Aorta (tissue), 5 donors: ENCODE measurements at places on chromosomes 2 and 18.
A peak's percentile ranks its signal among the peaks of the same experiment; 100 is the strongest.

GRCh38 chr18:3901811-3902210 is 451.8 kb downstream of the TGIF1 start:
- no peak for DNase-seq

- no peak for DNase-seq
These were observed 179.1 kb downstream of the RDH14 start for GRCh38 chr2:18381386-18381785.

DNA sequence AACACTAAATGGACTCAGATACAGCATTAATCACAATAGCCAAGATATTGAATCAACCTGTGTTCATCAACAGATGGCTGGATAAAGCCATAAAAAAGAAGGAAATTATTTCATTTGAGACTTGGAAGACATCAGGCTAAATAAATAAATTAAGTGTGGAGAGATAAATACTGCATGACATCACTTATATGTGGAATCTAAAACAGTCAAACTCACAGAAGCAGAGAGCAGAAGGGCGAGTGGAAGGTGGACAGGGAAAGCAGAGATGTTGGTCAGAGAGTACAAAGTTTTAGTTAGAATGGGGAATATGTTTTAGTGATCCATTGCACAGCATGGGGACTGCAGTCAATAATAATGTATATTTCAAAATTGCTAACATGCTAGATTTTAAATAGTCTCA is 207.2 kb downstream of the VAPA start:
- DNase-seq = no peak

GRCh38 chr2:96120091-96120720 is 3.8 kb upstream of the ADRA2B start:
- peak; percentile 17 for DNase-seq

- DNase-seq = no peak
These were observed 45.9 kb downstream of the RPIA start for GRCh38 chr2:88737385-88737784.

DNA sequence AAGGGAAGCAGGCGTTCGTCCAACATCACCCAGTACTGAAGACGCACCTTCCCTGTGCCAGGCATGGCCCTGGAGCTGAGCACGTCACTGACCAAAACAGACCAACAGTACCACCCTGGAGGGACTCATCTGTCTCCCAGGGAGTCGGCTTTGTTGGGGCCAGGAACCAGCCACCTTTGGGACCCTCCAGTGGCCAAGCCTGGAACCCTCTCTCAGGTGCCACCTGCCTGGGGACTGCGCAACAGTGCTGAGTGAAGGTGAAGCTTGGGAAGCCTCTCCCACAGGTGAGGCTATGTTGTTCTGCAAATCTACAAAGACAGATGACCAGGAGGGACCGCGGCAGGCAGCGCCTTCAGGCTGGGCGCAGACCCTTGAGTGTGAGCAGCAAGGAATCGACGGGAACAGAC is 91.4 kb upstream of the OTOS start:
- DNase-seq = peak; percentile 55

DNA sequence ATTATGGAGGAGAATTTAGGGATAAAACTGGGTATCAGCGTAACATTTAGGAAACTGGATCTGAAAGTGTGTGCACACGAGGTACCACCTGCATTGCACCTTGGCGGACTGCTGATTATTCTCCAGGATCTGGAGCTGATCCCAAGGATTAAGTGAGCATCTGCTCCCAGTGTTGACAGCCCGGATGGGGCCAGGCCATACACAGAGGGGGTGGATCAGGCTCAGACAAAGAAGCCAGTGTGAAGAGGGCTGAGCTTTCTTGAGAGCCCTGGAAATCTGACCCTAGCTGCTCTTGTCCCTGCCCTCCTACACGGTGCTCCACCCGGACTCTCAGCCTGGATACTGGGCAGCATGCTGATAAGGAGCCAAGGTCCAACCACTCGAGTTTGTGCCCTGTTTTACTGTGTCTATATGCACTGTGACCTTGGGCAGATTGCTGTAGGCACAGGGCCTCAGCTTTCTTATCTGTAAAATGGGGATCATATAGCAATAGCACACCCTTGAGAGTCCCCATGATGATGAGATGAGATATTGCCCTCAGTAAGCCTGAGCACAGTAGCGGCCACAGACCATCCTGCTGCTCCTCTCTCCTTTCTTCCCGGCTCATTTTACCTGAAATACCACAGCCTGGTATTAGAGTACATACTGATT is 396.8 kb upstream of the CELF4 start:
- no peak for DNase-seq

DNA sequence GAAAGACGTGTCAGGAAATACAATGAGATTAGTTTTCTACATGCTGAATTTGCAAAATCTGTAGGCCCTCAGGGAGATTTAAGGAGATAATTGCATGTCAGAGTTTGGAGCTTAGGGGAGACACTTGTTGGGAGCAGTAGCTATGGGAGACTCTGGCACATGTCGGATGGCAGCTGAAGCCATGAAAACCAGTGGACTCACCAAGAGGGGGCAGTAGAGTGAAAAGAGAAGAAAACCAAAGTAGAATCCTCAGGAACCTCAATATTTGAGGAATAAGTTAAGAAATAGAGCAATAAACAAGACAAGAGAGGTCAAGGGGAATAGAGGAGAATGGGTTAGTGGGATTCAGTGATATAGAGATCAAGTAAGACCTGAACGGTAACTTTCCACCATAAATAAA is 24.8 kb downstream of the RUFY4 start:
- no peak for DNase-seq

GRCh38 chr18:51630706-51631105 is 433.2 kb upstream of the MEX3C start:
- DNase-seq = no peak

- no peak for DNase-seq
These were observed 74.9 kb downstream of the RHOB start for GRCh38 chr2:20521682-20522189.

DNA sequence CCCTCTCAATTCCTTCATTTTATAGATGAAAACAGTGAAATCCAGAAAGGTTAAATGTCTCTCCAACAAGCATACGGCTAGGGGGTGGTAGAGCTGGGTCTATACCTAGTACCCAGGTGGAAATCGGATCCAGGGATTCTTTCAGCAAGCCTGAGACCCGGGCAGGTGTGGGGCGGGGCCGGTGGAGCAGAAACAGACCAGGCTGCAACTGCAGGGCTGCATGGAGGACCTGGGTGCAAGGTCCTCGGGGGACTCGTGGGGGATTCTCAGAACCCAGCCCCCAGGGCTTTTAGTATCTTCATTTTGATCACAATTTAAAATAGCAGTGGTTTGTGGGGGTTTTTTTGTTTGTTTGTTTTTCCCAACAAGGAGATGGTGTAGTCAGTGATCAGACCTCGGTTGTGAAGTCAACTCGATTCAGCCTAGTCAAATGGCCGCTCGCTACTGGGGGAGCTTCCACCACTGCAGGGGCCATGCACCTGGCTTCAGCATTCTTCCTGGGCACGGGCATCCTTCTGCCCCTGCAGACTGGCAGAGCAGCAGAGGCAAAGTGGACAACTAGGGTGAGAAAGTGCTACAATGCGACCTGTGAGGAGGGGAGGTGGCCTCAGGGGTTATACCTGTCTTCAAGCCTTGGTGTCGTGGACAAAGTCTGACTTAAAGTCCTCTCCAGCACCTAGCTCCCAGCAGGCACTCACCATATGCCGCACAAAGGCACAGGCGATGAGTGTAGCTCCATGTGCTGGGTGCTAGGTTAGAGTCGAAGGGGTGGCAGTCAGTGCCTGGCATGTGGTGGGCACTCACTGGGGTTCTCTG is 46.3 kb downstream of the GORASP2 start:
- DNase-seq = no peak

DNA sequence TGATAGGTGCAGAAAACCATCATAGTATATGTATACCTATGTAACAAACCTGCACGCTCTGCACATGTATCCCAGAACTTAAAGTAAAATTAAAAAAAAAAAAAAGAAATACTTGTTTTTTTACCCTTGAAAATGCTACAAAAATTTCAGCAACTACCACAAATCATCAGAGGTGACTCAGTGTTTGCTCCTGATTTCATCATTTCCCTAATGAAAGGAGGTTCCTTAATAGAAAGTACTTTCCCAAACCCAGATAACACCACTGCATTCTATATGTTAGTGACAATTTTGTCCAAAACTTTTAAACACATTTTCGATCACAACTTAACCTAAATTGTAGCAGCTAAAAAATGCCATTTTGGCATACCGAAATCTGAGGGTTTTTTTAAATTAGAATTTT is 163.3 kb downstream of the SLC39A10 start:
- no peak for DNase-seq

DNA sequence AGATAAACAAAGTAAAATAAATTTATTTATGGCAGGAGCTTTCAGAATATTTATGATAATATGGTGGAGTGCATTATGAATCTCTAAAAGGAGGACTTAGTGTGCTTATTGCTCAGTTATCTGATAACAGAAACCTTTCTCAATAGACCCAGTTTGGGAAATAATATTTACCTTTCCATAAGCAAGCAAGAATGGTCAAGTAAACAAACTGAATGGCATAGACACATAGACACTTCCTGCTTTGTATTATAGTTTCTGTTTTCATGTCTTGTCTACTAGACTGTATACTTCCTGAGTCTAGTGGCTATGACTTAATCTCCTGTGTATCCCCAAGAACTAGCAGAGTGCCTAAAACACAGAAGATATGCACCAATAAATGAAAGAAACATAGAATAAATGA is 87.8 kb downstream of the UPP2 start:
- no peak for DNase-seq

DNA sequence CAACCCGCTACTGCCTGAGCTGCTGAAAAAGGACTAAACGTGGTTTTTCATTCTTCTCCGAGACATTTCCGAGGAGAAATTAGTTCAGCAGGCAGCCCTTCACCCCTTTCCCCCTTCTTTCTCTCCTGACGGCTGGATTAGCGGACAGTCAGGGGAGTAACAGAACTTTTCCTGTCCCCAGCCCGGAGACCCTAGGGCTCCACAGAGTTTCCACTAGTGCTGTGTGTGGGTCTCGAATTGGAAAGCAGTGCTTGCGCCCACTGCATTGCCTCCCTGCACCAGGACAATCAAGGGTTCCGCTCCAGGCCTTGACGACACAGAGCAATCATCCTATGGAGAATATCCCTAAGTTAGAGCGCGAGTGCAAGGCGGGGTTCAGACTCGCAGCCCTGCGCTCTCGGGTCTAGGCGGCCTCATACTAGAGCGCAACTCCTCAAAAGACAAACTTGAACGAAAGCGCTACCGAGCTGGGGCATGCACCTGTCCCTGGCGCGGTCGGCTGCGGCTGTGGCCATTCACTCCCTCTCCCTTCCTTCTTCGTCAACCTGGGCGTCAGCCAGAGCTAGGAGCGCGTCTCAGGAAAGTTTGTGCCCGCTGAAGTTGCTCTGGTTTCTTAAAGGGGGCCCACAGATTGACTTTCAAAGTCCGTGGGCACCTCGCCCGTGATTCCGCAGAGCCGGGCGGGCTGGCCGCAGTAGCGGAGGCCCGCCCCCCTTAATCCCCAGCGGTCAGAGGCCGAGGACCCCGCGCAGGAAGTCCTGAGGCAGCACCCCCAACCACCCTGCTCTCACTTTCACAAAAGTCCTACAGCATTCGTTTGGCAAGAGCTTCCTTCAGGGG is 801 bp downstream of the OSR1 start:
- DNase-seq = no peak
